ENCODE measurements at places on chromosomes 11 and 22. TPM values are rescaled to one million over a fixed set of nuclear protein-coding genes. Genes with fewer than 3 reads are reported as not detected.

The OR52R1 gene
- total RNA-seq = not detected

The OR4P4 gene
- total RNA-seq = not detected

The UBQLN3 gene
- total RNA-seq = 0.29 TPM

The PKDREJ gene
- not detected for total RNA-seq

The SLC22A12 gene
- total RNA-seq = not detected

The SYCE3 gene
- not detected for total RNA-seq

The FAM227A gene
- total RNA-seq = 0.20 TPM

The CTNND1 gene
- 42.3 TPM for total RNA-seq

The LRRN4CL gene
- 0.17 TPM for total RNA-seq

The MICAL3 gene
- 257 TPM for total RNA-seq

All from activated B cell treated with CpG ODN at 0.5 μM for 24 hours (primary cell).